ENCODE measurements at places on chromosomes 2 and 18.

DNA sequence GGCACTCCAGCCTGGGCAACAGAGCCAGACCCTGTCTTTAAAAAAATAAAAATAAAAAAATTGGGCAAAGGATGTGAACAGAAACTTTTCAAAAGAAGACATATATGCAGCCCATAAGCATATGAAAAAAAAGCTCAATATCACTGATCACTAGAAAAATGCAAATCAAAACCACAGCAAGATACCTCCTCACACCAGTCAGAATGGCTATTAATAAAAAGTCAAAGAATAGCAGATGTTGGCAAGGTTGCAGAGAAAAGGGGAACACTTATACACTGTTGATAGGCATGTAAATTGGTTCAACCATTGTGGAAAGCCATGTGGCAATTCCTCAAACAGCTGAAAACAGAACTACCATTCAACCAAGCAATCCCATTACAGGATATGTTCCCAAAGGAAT is 204.1 kb upstream of the SRD5A2 start:
- no peak for DNase-seq

GRCh38 chr18:36203360-36203895 is 16.1 kb downstream of the MOCOS start:
- no peak for DNase-seq

DNA sequence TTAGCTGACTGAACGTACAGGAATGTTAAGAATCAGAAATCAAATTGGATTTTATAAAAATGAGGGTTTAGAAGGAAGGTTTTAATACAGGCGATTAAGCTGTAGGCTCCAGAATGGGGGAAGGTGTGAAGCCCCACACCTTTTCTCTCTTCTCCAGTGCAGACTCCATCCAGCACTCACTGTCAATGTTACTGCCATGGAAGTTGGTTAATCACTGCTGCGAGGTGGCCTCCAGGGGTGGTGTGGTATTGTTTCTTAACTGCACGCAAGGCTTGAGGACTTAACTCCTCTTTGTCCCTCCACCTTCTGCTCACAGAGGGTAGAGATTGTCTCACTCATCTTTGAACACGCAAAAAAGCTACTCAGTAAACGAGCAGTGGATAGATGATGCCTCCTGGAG is 26.9 kb upstream of the YWHAQ start:
- no peak for DNase-seq

GRCh38 chr2:73032702-73033097 is 38.8 kb downstream of the SFXN5 start:
- DNase-seq: no peak

GRCh38 chr2:48965204-48965603 is 189.1 kb downstream of the FSHR start:
- no peak for DNase-seq

- peak; percentile 48 for DNase-seq
These were observed 27.2 kb upstream of the EML4 start for GRCh38 chr2:42141687-42142546.

GRCh38 chr2:151872463-151872862 is 44.2 kb upstream of the ARL5A start:
- no peak for DNase-seq

GRCh38 chr2:134139611-134140010 is 114.3 kb upstream of the MGAT5 start:
- DNase-seq: no peak

DNA sequence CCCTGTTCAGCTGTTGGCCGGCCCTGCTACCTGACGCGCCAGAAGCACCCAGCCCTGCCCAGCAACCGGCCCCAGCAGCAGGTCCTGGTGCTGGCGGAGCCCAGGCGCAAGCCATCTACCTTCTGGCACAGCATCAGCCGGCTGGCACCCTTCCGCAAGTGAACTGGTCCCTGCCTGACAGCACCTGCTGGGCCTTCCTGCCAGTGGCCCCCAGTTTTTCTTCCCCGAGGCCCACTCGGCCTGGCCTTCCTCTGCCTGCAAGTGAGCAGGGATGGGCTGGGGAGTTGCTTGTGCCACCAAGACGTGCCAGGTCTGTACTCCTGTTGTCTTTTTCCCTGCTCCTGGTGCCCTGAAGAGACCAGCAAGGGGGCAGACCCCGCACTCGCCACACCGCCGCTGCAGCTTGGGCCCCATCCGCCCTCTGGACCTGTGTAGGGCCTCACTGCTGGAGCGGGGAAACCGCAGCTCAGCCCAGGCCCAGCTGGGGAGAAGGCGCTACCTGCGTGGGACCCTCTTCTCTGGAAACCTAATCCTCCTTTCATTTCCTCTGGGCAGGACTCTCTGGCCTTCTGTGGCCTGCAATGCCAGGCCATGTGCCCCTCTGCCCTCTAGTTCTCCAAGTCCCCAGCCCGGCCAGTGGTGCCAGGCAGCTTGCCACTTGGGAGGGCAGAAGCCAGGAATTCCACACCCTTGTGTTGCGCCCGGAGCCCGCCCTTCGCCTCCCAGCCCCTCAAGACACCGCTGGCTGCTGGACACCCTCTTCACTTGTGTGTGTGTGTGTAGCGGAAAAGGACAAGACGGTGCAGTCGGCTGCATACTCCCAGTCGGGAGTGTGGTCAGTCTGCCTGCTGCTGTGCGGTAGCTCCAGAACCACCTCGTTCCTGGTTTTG is 47.0 kb downstream of the FAM168B start:
- no peak for DNase-seq

DNA sequence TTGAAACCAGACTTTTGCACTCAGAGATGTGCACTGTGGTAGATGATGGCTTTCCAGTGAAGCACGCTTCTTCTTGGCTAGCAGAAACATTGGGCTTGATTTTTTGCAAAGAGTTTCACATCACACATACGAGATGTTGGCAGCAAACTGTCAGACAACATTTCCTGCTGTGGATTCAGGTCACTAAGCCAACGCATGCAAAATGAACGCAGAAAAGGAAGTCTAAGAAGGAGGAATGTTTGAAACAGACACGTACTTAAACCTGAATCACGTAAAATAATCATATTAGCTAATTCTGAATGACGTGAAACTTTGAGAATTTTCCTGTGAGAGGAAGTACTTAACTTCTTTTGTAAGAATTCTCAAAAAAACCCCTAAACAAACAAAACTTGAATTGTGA is 88.1 kb downstream of the EPB41L3 start:
- no peak for DNase-seq

DNA sequence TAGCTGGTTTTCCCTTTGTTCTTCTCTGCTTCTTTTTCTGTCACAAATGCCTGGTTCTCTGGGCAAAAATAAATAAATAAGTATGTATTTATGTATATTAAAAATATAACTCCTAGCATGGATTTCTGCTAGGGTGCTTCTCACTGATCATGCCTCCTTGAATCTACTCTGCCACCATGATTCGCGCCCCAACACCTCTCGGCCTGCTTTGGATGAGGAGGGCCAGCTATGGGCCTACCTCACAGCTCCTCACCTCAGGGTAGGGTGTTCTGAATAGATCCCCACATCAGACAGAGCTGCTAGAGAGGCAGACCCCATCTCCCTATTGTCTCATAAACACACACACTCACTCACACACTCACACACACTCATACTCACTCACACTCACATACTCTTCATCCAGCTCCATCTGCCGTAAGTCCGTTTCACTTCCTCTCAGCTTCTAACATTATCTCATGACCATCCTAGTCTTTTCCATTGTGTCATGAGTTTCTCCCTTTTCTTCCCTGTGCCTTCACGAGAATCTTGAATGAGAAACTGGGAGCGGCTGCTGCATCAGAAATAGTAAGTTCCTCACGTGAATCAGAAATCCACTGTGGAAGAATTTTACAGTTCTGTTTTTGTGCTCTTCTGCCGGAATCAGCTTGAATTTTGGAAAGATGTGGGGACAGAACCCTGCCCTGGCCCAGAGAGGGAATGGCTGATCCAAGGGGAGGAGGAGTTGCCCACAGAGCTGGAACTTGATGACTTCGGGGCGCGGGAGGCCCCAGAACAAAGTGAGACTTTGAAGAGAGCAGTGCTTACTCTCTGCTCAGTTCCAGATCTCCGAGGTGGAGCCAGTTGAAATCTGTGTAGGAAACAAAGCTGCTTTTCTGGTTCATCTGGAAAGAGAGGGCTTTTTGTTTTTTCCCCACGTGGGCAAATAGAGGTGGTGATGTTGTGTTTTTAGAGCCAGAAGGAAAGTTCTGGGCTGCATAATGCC is 20.9 kb downstream of the ANXA4 start:
- DNase-seq: no peak

- DNase-seq: peak; percentile 45
These were observed 695 bp downstream of the RBFA start for GRCh38 chr18:80034852-80035406.

GRCh38 chr2:141554810-141555209 is 576.0 kb downstream of the LRP1B start:
- DNase-seq: peak; percentile 65

DNA sequence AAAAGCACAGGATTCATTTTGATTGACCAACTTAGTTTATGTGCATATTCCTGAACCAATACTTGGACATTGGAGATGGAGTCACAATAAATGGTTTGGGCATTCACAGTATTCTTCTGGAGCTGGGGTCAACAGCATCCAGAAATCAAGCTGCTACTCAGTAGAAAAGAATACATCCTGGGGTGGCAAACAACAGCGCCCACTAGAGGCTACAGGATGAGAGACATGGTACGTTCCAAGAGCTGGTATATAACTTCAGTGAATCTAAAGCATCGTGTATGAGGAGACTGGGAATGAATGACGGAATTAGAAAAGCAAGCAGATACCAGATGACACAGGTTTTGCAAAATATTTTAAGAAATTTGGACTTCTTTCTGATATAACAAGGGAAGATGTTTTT is 142.9 kb upstream of the FIGN start:
- peak; percentile 22 for DNase-seq

Measured in hematopoietic multipotent progenitor cell treated with erythropoietin and hydrocortisone succinate and interleukin-3 and kit ligand, for 6 days (in vitro differentiated cells).